ENCODE measurements at places on chromosomes 5 and 9.

- DNase-seq, result no peak
Observed at GRCh38 chr5:101534491-101535110, 631.5 kb upstream of the ST8SIA4 start.

GRCh38 chr9:126615245-126615790 lies 1.6 kb downstream of the LMX1B start:
- DNase-seq, result peak; percentile 31

GRCh38 chr9:17688834-17689233 lies 110.0 kb downstream of the SH3GL2 start:
- DNase-seq, result no peak

DNA sequence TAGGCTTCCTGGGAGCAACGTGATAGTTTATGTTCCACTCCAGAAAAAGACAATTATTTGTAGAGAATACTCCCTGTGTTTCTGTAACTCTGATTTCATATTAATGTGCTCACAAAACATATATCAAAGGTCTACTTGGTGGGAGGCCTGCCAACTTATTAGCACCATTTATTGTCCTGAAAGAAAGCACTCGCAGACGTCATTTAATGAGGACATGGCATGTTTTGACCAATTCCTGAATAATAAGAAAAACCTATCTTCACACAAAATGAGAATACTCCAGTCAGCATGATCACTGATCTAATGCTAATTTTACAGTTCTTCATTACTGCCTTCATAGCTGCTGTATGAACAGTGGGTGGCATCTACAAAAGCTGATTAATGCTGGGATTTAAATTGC lies 46.4 kb upstream of the RASEF start:
- no peak for DNase-seq

DNA sequence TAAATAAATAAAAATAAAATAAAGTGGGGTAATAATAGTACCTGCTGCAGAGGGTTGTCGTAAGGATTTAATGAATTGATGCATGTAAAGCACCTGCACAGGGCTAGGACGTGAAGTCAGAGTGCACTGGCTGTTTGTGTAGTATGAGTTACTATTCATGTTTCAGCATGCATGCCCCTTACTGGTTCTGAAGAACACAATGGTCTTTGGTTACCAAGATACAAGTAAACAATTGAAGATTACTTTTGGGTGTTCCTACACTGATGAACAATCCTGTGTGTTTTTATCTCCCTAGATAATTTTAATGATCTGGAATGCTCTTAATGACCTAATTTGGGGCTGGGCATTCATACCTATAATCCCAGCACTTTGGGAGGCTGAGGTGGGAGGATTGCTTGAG lies 23.2 kb upstream of the PRRC2B start:
- no peak for DNase-seq

- no peak for DNase-seq
Observed at GRCh38 chr5:73749485-73750270, 123.7 kb downstream of the ARHGEF28 start.

DNA sequence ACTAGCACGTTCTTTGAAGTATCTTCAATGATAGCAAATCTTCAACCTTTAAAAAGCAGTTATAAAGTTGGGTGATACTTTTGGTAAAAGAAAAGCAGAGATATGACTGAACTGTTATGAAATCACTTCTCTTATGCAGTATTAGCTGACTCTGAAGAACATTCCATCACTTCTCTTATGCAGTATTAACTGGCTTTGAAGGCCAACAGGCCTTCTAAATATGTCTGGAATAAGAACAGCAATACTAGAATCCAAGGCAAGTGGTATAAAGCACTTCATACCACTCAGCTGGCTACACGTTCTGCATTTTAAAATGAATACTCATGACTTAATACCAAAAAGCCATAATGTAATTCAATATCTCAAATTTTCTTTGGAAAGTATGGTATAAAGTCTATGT lies 17.3 kb downstream of the SKIC3 start:
- no peak for DNase-seq

DNA sequence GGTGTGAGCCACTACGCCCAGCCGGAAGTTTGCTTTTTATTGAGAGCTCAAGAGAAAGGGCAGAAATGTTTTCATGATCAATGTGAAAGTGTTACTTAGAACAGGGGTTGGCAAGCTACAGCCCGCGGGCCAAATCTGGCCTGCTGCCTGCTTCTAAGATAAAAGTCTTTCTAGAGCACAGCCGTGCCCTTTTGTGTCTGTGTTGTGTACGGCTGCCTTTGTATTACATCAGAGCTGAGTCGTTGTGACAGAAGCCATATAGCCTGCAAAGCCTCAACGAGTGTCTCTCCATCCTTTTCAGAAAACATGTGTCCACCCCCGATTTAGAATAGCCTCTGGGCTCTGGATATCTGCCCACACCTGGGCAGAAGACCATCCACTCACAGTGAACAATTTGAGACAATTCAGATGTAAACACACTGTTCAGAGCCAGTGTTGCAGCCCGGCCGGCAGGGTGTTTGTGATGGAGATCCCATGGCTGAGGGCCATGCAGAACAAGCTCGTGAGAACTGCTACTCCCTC lies 28.8 kb downstream of the AK8 start:
- DNase-seq, result no peak

- DNase-seq, result no peak
Observed at GRCh38 chr5:149793256-149793550, 63.1 kb downstream of the PPARGC1B start.

- DNase-seq, result no peak
Observed at GRCh38 chr9:125920402-125920801, 173.2 kb downstream of the PBX3 start.

DNA sequence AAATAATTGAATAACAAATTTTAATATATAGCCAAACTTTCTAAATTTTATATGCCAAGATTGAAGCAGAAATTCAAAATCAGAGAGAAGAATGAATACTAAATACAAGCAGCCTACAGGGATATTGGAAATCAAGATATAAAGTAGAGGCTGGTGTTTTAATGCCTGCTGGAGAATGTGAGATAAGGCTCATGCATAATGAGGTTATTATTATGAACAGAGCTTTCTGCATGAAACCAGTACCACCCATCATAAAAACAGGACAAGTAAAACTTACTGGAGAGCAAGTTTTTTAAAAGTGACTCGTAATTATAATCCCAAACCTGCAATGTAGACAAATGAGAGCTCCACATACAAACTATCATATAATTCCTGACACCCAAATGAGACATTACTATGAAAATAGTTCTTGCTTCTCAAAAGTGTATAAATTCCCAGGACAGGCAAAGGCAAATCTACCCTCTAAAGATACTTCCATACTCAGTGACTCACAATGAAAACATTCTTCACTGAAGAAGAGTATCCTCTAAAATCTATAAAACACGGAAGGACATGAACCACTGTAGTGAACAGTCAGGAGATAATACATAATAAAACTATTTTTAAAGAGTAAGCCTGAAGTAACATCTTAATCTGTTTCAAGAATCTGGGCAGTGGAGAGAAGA lies 532.0 kb upstream of the GRAMD2B start:
- DNase-seq, result no peak

DNA sequence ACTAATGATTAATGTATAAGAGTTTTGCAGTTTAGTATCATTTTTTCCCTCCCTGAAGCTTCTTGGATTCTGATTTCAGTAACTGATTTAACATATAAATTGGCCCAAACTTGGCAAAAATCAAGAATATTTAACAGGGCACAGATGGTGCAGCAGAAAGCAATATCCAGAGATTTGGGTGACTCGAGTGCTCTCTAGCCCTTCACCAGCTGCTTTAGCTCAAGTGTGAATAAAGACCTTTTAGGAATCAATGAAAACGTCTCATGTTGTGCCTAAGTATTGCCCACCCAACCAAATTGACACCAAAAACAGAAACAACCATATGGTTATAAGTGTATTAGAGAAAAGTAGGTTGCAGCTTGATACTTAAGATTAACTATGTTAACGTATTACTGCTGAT lies 933.4 kb upstream of the PTPRD start:
- no peak for DNase-seq

DNA sequence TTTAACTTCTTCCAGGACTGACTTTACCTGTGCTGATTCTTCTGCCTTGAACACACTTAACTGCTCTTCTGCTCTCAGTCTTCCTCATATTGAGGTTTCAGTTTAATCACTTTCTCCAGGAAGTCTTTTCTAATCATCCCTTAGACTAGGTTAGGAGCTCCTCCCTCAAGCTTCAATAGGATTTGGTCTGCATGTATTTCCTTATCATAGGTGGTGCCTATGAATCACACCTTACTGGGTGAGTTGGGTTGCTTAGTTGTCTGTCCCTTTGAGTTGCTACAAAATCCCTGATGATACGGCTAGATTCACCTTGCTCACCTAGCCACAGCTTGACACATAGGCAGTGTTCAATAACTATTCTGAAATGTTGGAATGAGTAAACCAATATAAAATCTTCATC lies 164.4 kb downstream of the DNAH5 start:
- no peak for DNase-seq

GRCh38 chr5:160297776-160298175 lies 14.6 kb downstream of the CCNJL start:
- no peak for DNase-seq

GRCh38 chr9:81231011-81231410 lies 458.3 kb downstream of the TLE1 start:
- no peak for DNase-seq

DNA sequence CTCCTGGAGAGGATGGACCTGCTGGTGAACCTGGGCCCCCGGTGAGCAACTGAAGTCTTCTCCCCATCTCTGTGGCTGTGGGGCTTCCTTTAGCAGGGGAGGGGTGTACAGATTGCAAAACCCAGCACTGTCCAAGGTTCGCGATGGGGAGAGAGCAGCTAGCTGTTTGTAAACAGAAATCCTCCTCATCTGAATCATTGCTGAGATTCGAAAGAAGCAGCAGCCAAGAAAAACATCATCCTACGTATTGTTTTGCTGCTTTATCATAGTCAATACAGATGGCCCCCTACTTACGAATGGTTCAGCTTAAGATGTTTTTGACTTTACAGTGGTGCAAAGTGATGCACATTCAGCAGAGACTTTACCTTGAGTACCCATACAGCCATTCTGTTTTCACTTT lies 80.0 kb upstream of the TGFBR1 start:
- DNase-seq, result no peak

- DNase-seq, result no peak
Observed at GRCh38 chr5:28807195-28807729, 1768.9 kb upstream of the CDH9 start.

DNA sequence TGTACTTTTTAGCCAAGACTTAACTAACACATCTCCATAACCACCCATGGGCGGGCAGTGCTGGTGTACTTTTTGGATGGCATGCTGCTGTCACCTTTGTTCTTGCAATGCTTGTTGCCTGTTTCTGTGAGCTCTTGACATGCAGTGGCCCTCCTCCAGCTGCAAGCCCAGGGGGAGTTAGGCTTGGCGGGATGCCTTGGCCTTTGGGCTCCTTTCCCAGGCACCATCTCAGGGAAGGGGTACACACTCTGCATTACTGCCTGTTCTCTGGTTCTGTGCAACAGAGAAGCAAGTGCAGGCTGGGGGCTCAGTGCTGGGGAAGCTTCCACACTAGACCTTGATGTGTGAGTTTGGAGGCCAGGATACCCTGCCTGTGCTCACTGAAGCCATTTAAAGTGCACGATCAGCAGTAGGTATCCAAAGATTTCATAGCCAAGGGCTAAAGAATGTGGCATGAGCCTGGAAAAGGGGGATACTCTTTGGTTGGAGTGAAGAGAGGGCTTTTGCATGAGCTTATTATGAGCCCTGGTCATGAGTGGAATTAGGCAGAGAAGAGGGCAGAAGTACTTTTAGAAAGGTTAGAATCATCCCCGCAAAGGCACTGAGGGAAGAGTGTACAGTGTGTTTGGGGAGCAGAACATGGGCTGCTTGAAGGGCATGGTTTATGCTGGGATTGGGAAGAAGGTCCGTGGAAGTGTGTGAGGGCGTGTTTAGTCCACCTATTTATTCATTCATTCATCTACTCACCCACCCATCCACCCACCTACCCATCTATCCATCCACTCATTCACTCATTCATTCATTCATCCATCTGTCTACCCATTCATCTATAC lies 22.5 kb downstream of the PSAT1 start:
- no peak for DNase-seq

DNA sequence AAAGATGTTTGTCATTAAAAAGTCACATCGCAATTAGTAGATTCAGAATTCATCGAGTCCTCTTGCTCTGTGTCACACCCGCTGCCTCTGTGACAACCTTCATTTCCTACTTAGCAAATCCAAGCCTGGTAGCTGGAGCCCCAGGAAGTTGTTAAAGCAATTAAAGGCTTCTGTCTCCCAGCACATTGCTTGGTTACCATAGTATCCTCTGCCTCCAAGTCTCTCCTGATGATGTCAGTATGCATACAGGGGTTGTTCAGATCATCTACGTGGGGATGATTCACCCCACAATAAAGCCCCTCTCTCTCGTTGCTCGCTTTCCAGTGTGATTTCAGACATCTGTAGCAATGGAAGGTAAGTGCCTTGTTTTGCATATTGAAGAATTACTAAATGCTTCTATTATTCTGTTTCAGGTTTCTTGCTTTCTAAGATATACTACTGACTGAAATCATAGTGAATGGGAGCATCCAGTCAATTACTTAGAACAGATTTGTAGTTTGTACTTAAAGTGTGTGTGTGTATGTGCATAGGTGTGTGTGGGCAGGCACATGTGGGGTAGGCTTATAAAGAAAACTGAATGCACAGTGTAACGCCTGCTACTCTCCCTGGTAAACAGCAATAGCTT lies 52.9 kb downstream of the PAM start:
- DNase-seq, result no peak

Data from HuH-7 (cell line).